ENCODE measurements at places on chromosomes 6 and 20.

DNA sequence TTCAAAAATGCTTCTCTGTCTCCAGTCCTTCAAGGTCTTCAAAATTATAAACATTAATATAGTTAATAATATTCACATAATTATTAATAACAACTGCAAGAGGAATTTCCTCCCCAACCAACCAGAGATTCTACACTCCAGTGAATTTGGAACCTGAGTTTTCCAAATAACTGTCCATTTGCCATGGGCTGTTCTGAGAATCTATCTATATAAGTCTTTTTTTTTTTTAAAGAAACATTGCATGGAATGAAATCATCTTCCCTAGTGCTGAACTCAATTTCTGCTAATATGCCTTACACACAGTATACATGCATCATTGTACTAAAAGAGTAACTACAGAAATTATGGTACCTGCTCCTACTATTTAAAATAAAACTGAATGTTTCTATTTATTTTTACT is 113.9 kb downstream of the SLC22A3 start:
- H3K36me3 ChIP-seq: no peaks in the 10 kb centered on the region
- no peak overlapping the region for H3K4me3 ChIP-seq
- H3K27me3 ChIP-seq: peaks cover 39% of the 10 kb centered on the region
- H3K27ac ChIP-seq: no peak overlapping the region
- DNase-seq: no peak

GRCh38 chr20:24916412-24916811 is 32.7 kb upstream of the CST7 start:
- H3K4me1 ChIP-seq: peaks cover 5% of the 10 kb centered on the region
- no peak for DNase-seq
- no peak overlapping the region for H3K27ac ChIP-seq
- H3K27me3 ChIP-seq: peaks cover 4% of the 10 kb centered on the region
- no peak overlapping the region for H3K4me3 ChIP-seq

DNA sequence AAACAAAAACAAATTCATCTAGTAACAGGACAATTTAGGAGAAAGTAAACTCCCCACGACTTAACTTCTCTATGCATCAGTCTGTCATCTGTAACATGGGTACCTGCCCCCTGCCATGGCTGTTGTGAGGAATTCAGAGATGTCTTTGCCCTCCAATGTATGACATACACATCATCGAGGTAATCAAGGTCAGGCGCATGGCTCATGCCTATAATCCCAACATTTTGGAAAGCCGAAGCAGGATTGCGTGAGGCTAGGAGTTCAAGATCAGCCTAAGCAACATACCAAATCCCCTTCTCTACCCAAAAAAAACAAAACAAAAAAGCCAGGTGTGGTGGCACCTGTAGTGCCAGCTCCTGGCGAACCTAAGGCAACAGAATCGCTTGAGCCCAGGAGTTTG is 9.0 kb downstream of the EEF1A1 start:
- peaks cover 27% of the 10 kb centered on the region for H3K36me3 ChIP-seq
- no peak overlapping the region for H3K4me3 ChIP-seq
- peaks cover 30% of the 10 kb centered on the region for H3K4me1 ChIP-seq
- H3K27me3 ChIP-seq: peaks cover 26% of the 10 kb centered on the region
- DNase-seq: no peak

- no peak for DNase-seq
- H3K27me3 ChIP-seq: peaks cover 20% of the 10 kb centered on the region
- H3K36me3 ChIP-seq: no peaks in the 10 kb centered on the region
- peaks cover 16% of the 10 kb centered on the region for H3K4me1 ChIP-seq
Observed at GRCh38 chr6:2756687-2757224, 6.0 kb upstream of the MYLK4 start.

GRCh38 chr20:48236000-48236970 is 451.0 kb upstream of the SULF2 start:
- H3K4me1 ChIP-seq: no peaks in the 10 kb centered on the region
- DNase-seq: peak; percentile 4
- no peaks in the 10 kb centered on the region for H3K27me3 ChIP-seq
- no peak overlapping the region for H3K4me3 ChIP-seq
- H3K27ac ChIP-seq: no peak overlapping the region

GRCh38 chr20:48732081-48732829 is 95.5 kb downstream of the PREX1 start:
- no peaks in the 10 kb centered on the region for H3K27me3 ChIP-seq
- H3K36me3 ChIP-seq: peaks cover 59% of the 10 kb centered on the region
- no peak for DNase-seq

DNA sequence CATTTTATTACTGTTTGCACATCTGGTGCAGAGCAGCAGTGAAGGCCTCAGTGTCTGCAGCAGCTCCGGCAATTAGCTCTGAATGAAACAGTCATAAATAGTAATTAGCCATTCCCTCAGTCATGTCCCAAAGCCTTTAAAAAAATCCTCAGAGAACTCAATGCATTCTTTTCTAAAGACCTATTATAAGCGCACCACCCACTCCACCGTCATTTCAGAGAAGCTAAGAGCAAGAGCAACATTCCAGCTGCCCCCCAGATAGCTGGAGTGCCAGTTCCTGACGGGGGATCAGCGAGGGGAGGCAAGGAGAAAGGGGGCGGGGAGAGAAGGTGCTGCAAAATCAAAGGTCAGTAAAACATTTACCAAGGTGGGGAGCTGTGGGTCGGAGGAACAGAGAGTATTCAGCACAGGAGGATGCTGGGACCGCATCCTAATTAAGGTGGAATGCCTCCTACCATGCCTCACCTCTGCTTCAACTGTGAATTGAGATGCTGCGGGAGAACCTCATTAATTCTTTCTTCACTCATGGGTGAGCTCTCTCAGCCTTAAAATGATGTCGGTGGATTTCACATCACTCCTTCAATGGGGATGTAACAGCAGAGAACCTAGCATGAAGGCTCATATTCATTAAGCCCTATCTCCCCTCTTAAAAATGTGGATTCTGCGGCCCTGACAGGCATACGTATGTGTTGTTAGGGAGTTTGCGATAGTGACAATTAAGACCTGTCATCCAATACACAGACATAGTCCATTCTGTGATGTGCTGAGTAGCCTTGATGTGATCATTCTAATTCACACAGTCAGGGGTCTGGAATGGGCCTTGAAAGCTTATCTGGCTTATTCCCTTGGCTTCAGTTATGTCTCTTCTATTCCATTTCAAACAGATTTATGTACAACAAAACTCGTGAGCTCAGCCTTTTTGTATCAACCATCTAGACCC is 469.5 kb upstream of the NRSN1 start:
- no peaks in the 10 kb centered on the region for H3K36me3 ChIP-seq
- no peak overlapping the region for H3K27ac ChIP-seq
- no peaks in the 10 kb centered on the region for H3K4me1 ChIP-seq
- H3K4me3 ChIP-seq: no peak overlapping the region

GRCh38 chr6:139801571-139802321 is 427.3 kb upstream of the CITED2 start:
- no peaks in the 10 kb centered on the region for H3K4me1 ChIP-seq
- no peaks in the 10 kb centered on the region for H3K36me3 ChIP-seq
- H3K27ac ChIP-seq: no peak overlapping the region
- no peak overlapping the region for H3K4me3 ChIP-seq
- peaks cover 8% of the 10 kb centered on the region for H3K27me3 ChIP-seq

DNA sequence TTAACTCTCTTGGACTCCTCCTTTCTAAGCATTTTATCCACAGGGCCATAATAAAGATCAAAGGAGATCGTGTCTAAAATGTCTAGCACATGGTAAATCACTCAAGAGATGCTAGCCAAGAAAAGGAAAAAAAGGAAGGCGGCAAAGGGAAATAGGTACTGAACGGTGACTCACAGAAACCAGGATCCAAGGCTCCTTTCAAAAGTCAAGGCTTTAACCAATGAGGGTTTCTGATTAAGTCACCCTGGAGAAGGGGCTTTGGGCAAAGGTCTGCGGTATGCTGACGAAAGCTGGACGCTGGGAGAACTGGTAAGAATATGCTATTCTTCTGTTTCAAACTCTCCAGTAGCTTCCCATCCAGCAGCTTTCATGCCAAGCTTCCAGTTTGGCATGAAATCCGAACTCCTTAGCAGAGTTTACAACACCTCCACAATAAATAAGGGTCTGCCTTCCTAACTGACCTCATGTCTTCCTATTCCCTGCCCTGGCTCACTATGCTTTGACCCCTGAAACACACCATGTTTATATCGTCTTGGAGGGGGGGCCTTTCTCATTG is 1.0 kb downstream of the TOMM34 start:
- peak overlapping the region; percentile 98 for H3K27ac ChIP-seq
- peaks cover 67% of the 10 kb centered on the region for H3K4me1 ChIP-seq
- no peaks in the 10 kb centered on the region for H3K27me3 ChIP-seq
- peak overlapping the region; percentile 98 for H3K4me3 ChIP-seq

DNA sequence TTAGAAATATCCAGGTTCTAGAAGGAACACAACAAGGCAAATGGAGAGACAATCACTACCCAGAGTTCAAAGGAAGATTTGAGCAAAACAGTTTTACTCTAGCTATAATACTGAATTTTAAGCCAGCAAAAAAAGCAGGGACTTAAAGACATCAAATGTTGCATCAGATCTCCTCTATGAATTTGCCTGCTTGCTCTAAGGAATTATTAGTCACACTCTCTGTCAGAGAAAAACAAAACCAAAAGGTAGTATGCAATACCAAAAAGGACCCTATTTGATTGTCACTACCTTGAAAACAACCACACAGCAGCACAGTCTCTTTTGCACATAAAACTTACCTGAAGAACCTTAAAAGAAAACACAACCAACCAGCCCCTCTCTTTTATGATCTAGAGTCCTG is 46.3 kb downstream of the BTBD9 start:
- peaks cover 7% of the 10 kb centered on the region for H3K4me1 ChIP-seq
- peaks cover 3% of the 10 kb centered on the region for H3K36me3 ChIP-seq
- peak overlapping the region; percentile 85 for H3K27ac ChIP-seq
- no peak overlapping the region for H3K4me3 ChIP-seq
- no peaks in the 10 kb centered on the region for H3K27me3 ChIP-seq
- DNase-seq: no peak

- H3K36me3 ChIP-seq: no peaks in the 10 kb centered on the region
- no peak overlapping the region for H3K27ac ChIP-seq
- DNase-seq: no peak
Observed at GRCh38 chr6:3058957-3059356, 9.3 kb upstream of the RIPK1 start.

DNA sequence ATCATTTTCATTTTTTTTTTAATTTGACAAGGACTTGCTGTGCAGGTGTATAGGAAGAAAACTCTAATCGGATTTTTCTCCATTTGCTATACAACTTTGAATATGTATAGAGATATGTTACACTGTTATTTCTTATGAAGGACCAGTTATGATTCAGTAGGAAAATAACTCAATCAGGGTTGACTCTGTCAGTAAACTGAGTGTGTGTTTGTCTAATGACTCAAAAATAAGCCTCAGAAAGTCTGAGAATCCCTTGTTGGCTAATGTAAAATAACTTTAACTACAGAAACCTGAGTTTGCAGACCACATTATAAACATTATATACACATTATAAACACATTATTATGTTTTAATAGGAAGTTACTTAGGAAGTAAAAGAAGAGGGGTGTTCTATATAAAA is 352.6 kb downstream of the RIMS1 start:
- H3K27me3 ChIP-seq: no peaks in the 10 kb centered on the region
- H3K36me3 ChIP-seq: no peaks in the 10 kb centered on the region
- H3K4me1 ChIP-seq: no peaks in the 10 kb centered on the region
- no peak for DNase-seq

GRCh38 chr6:114194362-114195026 is 148.3 kb downstream of the HS3ST5 start:
- H3K27ac ChIP-seq: no peak overlapping the region
- DNase-seq: no peak
- H3K36me3 ChIP-seq: no peaks in the 10 kb centered on the region
- H3K4me3 ChIP-seq: no peak overlapping the region

DNA sequence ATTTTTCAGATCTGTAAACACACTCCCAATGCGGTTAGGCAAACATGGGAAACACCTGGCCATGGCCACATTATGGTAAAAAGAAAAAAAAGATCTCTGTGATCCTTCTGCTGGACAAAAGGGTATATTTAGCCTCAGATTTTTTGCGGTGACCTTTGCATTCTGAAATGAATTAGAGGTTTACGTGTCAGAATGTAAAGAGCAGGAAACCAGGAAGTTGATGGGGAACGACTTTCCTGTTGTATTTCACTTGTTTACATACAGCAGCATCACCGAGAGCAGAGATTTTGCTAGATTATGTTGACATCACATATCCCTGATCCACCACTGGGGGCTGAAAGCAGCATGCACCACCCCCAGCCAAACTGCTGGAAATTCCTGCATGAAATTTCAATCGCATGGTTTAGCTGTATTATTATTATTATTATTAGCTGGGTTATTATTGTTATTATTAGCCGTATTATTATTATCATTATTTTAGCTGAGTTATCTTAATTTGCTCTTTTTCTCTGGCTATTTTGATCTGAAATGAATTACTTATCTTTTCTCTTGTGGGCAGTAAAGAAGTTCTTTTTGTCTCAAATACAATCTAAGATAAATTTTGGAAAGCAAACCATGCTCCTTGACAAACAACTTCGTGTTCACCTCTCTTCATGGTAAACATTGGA is 189.4 kb downstream of the ZFP64 start:
- no peaks in the 10 kb centered on the region for H3K4me1 ChIP-seq
- peaks cover 29% of the 10 kb centered on the region for H3K27me3 ChIP-seq
- no peak for DNase-seq
- H3K36me3 ChIP-seq: no peaks in the 10 kb centered on the region

GRCh38 chr6:45438849-45439406 is 61.2 kb upstream of the SUPT3H start:
- peaks cover 40% of the 10 kb centered on the region for H3K36me3 ChIP-seq
- no peak overlapping the region for H3K27ac ChIP-seq
- peaks cover 54% of the 10 kb centered on the region for H3K4me1 ChIP-seq
- H3K27me3 ChIP-seq: no peaks in the 10 kb centered on the region
- H3K4me3 ChIP-seq: no peak overlapping the region
- no peak for DNase-seq

DNA sequence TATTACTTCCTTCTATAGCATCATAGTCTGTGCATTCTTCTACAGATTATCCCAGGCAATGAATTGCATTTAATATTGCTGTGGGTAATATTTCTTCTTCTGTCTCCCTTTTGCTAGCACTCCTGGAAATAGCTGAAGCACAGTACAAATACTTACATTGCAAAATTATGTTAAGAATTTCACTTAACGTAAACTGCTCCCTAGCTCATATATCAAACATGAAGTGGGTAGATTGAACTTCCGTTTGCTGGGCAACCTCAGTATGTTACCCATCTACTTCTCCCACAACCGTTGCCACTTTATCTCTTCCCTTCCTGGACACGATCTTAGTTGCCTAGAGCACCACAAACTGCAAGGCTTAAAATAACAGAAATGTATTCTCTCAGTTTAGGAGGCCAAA is 963.3 kb downstream of the KIF16B start:
- no peak for DNase-seq
- H3K27ac ChIP-seq: no peak overlapping the region
- no peaks in the 10 kb centered on the region for H3K27me3 ChIP-seq
- H3K4me3 ChIP-seq: no peak overlapping the region
- no peaks in the 10 kb centered on the region for H3K36me3 ChIP-seq

DNA sequence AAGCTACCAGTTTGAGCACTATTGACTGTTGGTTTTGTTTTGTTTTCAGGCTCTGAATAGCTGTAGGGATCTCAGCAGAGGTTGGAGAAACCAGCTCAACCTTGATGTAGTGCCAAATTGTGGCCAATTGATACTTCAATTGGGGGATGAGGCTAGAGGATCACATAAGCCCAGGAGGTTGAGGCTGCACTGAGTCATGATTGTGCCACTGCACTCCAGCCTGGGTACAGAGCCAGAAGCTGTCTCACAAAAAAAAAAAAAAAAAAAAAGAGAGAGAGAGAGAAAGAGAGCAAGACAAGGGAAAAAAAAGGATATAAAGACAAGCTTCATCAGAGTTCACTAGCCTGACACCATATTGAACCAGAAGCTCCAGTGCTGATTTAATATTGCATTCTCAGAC is 702.1 kb downstream of the FRK start:
- H3K4me1 ChIP-seq: no peaks in the 10 kb centered on the region
- no peak overlapping the region for H3K27ac ChIP-seq
- H3K27me3 ChIP-seq: no peaks in the 10 kb centered on the region
- DNase-seq: no peak
- H3K4me3 ChIP-seq: no peak overlapping the region
- no peaks in the 10 kb centered on the region for H3K36me3 ChIP-seq

Measured in activated naive CD8-positive, alpha-beta T cell treated with anti-CD3 and anti-CD28 coated beads for 36 hours (primary cell).